ENCODE measurements at places on chromosomes 12 and 14. TPM values are rescaled to one million over a fixed set of nuclear protein-coding genes. Genes with fewer than 3 reads are reported as not detected.

Gene NRIP2
- total RNA-seq = 26.0 TPM

DNA sequence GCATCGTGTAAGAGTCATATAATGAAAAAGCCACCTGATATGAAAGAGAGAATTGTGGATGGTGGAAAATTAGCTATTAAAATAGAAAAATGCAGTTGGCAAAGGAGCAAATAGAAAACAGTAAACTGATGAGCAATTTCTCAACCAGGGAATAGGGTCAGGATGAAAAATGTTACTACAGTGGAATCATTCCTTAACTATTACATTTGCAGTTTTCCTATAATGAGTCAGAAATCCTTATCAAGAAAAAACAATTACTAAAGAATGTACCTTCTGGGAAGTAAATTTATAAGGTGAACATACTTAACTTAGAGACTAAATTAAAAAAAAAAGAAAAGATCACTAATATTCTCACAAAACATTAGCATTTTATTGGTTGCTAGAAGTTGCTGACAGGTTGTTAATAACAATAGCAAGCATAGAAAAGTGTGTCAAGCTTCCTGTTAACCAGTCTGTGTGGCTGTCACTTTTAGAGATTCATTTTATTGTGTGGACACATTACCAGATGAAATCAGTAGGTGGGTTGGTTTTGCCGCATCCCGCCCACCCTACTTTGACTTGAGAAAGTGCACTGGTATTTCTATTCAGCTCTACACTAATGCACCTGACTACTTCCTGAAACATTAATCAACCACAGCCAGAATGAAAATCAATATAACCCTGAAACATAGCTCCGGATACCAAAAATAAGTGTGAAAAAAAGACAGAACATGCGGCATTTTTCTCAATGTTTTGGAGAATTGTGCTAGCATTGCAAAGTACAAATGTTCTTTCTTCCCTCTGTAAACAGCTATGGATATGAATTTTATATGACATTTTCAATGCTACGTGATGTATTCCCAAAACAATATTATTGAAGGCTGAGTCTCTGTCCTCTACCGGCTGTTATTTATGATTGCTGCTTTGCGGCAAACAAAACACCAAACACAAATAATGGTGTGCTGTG lies 576.7 kb downstream of the SLC16A7 start:
- DNase-seq = no peak
- H3K27me3 ChIP-seq = no peaks in the 10 kb centered on the region
- H3K4me1 ChIP-seq = no peaks in the 10 kb centered on the region
- H3K4me3 ChIP-seq = no peak overlapping the region
- no peak overlapping the region for H3K27ac ChIP-seq

- no peaks in the 10 kb centered on the region for H3K27me3 ChIP-seq
- no peaks in the 10 kb centered on the region for H3K4me1 ChIP-seq
- no peak overlapping the region for H3K4me3 ChIP-seq
Measured at GRCh38 chr14:104072586-104072985, 12.9 kb upstream of the ASPG start.

Gene SLCO1B1
- total RNA-seq = not detected

Gene AACS
- 29.7 TPM for total RNA-seq

DNA sequence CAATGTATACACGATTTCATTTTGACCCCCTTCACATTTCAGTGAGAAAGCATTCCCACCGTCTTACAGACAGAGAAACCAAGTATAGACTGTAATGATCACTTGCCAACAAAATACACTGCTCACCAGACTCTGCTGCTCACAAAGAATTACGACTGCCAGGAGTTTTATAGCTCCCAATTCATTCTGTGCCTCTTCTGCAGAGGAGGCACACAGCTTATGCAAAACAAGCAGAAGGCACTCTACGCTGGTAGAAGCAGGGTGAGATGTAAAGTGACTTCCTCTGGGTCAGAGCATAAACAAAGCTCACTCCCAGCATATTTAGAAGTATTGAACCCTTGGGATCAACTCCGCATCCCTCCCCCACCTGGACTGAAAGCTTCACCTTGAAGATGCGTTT lies 14.6 kb downstream of the SPTB start:
- H3K4me3 ChIP-seq = no peak overlapping the region
- no peaks in the 10 kb centered on the region for H3K27me3 ChIP-seq
- no peaks in the 10 kb centered on the region for H3K4me1 ChIP-seq
- no peak for DNase-seq

GRCh38 chr12:113734503-113734902 lies 231.6 kb downstream of the RBM19 start:
- H3K27me3 ChIP-seq = no peaks in the 10 kb centered on the region
- H3K4me3 ChIP-seq = no peak overlapping the region
- H3K36me3 ChIP-seq = no peaks in the 10 kb centered on the region
- no peak for DNase-seq
- no peak overlapping the region for H3K27ac ChIP-seq

- no peaks in the 10 kb centered on the region for H3K27me3 ChIP-seq
- no peaks in the 10 kb centered on the region for H3K4me1 ChIP-seq
- no peak overlapping the region for H3K4me3 ChIP-seq
Measured at GRCh38 chr12:77049767-77050353, 15.5 kb downstream of the E2F7 start.

DNA sequence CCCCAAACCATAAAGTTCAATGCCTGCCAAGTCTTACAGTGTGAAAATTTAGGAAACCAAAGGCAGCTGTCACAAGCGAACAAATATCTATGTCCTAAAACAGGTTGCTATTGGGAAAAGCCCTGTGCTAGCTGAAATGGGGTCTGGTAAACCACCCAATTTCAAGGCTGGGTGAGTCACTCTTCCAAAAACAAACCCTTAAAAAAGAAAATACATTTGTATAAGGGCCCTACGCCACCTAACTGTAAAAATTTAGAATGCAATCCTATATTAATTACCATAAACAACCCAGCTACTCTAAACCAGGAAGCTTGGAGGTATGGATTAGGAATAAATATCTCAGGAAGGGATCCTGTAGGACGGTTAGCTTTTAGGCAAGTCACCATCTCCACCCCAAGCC lies 32.1 kb downstream of the PRMT8 start:
- H3K27me3 ChIP-seq = no peaks in the 10 kb centered on the region
- H3K4me3 ChIP-seq = no peak overlapping the region
- H3K36me3 ChIP-seq = no peaks in the 10 kb centered on the region
- no peaks in the 10 kb centered on the region for H3K4me1 ChIP-seq
- DNase-seq = no peak

GRCh38 chr12:101854747-101855146 lies 22.6 kb upstream of the DRAM1 start:
- no peak for DNase-seq
- H3K27me3 ChIP-seq = no peaks in the 10 kb centered on the region
- no peaks in the 10 kb centered on the region for H3K36me3 ChIP-seq
- H3K27ac ChIP-seq = no peak overlapping the region
- H3K4me3 ChIP-seq = no peak overlapping the region

DNA sequence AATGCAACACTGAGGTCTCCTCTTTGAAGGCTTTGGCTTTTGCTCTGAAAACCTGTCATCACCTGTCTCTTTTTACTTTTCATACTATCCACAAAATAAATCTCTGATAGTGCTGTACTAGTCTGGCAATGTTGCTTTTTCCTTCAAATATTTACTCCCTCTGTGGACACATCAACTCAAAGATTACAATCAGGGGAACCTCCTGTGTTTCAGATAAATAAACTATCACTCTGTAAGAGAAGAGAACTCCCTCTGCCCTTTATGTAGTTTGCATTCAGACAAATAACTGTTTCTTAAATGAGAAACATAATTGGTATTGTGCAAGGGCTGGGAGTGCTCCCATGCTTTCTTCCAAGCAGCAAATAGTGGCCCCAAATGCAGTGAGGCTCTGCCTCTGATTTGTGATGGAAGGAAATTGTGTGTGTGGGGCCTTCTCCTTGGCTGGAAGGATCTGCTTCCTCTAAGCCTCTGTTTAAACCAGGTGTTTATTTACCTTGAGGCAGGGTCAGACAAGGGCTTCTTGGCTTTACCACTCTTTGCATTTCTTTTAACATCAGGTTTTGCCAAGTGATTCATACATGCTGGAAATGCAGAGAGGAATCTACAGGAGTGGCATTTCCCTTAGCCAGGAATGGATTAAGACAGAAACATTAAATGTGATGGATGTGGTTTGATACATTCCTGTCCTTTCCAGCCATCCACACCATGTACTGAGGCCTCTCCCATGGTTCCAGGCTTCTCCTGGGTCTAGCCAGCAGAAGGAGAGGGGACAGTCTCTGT lies 69.0 kb downstream of the AKAP6 start:
- no peak overlapping the region for H3K27ac ChIP-seq
- DNase-seq = no peak
- no peak overlapping the region for H3K4me3 ChIP-seq
- no peaks in the 10 kb centered on the region for H3K27me3 ChIP-seq
- no peaks in the 10 kb centered on the region for H3K36me3 ChIP-seq
- no peaks in the 10 kb centered on the region for H3K4me1 ChIP-seq

DNA sequence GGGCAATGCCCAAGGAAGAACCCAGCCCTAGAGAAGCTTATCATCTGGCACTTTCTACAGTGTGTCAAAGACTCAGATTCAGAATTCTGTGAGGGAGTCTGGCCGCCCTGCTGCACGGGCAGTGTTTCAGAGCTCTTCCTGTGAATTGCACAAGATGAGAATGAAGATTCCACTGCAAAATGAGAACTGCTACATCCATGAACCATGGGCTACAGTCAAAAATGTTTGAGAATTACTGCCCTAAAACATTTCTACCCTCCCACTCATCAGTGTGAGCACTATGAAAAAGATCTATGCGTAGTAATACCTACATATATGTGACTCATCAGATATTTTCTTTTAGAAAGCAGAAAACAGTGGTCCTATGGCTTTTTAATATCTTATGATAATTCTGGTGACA lies 104.0 kb downstream of the STAB2 start:
- no peak overlapping the region for H3K27ac ChIP-seq
- no peaks in the 10 kb centered on the region for H3K4me1 ChIP-seq
- DNase-seq = no peak
- no peak overlapping the region for H3K4me3 ChIP-seq

DNA sequence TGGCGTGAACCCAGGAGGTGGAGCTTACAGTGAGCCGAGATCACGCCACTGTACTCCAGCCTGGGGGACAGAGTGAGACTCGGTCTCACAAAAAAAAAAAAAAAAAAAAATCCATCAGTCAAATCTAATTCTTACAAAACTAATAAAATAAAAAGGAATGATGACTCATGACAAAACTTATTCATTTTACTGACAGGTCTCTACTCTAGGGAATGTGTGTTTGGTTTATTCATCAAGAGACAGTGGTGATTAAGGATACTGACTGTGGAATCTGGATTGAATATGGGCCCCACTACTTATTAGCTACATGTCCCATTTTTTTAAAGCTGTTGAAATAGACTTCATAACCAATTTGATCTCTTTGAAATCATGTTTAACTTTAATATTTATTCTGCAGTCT lies 29.3 kb upstream of the GAS2L3 start:
- H3K4me1 ChIP-seq = no peaks in the 10 kb centered on the region
- no peak overlapping the region for H3K27ac ChIP-seq
- H3K36me3 ChIP-seq = no peaks in the 10 kb centered on the region
- no peak overlapping the region for H3K4me3 ChIP-seq

Gene KRT6C
- not detected for total RNA-seq

- H3K27me3 ChIP-seq = no peaks in the 10 kb centered on the region
- no peaks in the 10 kb centered on the region for H3K4me1 ChIP-seq
- no peak overlapping the region for H3K4me3 ChIP-seq
- H3K36me3 ChIP-seq = no peaks in the 10 kb centered on the region
- DNase-seq = no peak
- H3K27ac ChIP-seq = no peak overlapping the region
Measured at GRCh38 chr12:41073633-41074472, 114.3 kb upstream of the PDZRN4 start.

Gene KNTC1
- 23.7 TPM for total RNA-seq

Gene AQP6
- total RNA-seq = 0.39 TPM

DNA sequence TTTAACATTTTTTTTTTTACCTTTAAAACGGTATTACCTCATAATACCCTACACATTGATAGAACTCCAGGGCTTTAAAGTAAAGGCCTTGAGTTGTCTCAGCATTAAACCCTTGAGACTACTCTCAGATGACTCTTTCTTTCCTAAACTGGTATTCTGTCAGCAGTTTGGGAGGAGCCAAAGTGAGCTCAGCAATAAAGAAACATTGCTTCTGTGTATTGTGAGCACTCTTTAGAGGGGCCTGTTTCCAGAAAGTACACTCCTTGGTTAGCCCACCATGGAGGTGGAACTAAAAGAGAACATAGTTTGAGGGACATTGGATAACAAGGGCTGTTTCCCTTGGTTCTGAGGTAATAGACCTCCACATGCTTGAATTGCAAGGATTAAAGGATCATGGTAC lies 20.4 kb downstream of the MAP3K12 start:
- H3K27me3 ChIP-seq = no peaks in the 10 kb centered on the region
- H3K4me1 ChIP-seq = peaks cover 46% of the 10 kb centered on the region
- DNase-seq = no peak
- peak overlapping the region; percentile 65 for H3K27ac ChIP-seq

Gene ZC2HC1C
- 3.1 TPM for total RNA-seq

DNA sequence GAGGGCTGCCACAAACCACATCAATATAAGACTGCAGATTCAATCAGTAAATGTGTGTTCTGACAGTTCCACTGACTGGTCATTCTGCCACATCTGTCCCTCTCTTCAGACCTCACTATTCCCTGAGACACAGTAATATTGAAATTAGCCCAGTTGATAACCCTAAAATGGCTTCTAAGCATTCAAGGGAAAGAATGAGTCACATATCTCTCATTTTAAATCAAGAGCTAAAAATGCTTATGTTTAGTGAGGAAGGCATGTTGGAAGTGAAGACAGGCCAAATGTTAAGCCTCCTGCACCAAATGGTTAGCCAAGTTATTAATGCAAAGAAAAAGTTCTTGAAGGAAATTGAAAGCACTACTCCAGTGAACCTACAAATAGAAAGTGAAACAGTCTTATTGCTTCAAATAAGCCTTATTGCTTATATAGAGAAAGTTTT lies 24.5 kb upstream of the KIF21A start:
- no peaks in the 10 kb centered on the region for H3K4me1 ChIP-seq
- no peak for DNase-seq
- no peaks in the 10 kb centered on the region for H3K36me3 ChIP-seq
- H3K4me3 ChIP-seq = no peak overlapping the region
- H3K27me3 ChIP-seq = no peaks in the 10 kb centered on the region
- H3K27ac ChIP-seq = no peak overlapping the region

DNA sequence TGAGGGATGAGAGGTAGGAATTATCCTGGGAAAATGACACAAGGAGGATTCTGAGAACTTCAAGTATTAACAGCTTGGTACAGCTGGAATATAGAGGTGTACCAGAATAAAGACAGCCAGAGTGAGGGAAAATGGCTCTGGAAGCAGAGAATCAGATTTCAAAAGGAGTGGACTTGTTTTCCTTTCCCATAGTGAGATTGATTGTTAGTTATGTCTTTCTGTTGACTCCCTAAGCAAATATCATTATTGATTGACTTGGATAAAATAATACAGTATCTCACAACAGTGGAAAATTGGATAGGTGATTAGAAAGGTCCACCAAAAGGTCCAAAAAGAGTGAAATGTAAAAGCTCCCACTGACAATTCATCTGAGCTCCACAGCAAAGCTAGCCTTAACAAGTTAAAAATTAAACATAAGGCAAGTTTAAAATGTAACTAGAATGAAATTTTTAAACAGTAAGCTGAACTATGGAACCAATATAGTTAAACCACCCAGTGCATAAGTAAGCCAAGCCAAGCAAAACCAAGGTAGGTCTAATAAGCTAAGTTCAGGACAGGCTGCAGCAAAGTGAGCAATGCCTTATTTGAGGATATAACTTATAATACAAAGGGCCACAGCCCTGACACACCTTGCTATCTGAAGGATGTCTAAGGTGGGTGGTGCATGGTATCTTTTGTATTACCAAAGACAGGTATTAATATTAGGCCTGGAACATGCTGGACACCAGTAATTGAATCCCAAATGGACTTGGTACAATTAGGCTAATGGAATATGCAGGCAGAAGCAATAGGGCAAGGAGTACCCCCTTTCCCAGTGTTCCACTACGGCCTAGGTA lies 21.8 kb downstream of the ENTPD5 start:
- H3K36me3 ChIP-seq = no peaks in the 10 kb centered on the region
- peak overlapping the region; percentile 58 for H3K27ac ChIP-seq
- no peaks in the 10 kb centered on the region for H3K4me1 ChIP-seq
- no peak for DNase-seq
- no peaks in the 10 kb centered on the region for H3K27me3 ChIP-seq

All from tibial nerve (tissue), 4 donors.